ENCODE measurements at places on chromosomes 6 and 20. TPM values are rescaled to one million over a fixed set of nuclear protein-coding genes. Genes with fewer than 3 reads are reported as not detected.

MEI4 gene
- not detected for total RNA-seq

FKBP1A gene
- 97.1 TPM for total RNA-seq

CASS4 gene
- total RNA-seq = 0.09 TPM

TXNDC5 gene
- total RNA-seq = 737 TPM

SPATS1 gene
- not detected for total RNA-seq

IMPG1 gene
- total RNA-seq = not detected

PHACTR3 gene
- total RNA-seq = not detected

OR12D3 gene
- total RNA-seq = not detected

LY86 gene
- not detected for total RNA-seq

AURKA gene
- total RNA-seq = 5.8 TPM

DCDC2 gene
- total RNA-seq = 0.14 TPM

TSPYL1 gene
- total RNA-seq = 78.4 TPM

TNFRSF21 gene
- 17.9 TPM for total RNA-seq

MAS1 gene
- 0.09 TPM for total RNA-seq

C20orf204 gene
- 0.92 TPM for total RNA-seq

GSTA1 gene
- total RNA-seq = not detected

POM121L2 gene
- not detected for total RNA-seq

CEP43 gene
- 23.1 TPM for total RNA-seq

KCTD20 gene
- 47.6 TPM for total RNA-seq

ACSS1 gene
- total RNA-seq = 3.6 TPM

CALHM6 gene
- total RNA-seq = 2.3 TPM

GABRR1 gene
- total RNA-seq = not detected

ECT2L gene
- not detected for total RNA-seq

CLDN20 gene
- not detected for total RNA-seq

MYT1 gene
- not detected for total RNA-seq

PRSS16 gene
- 0.28 TPM for total RNA-seq

OR2J3 gene
- total RNA-seq = not detected

SPATA25 gene
- total RNA-seq = 1.9 TPM

LTA gene
- total RNA-seq = not detected

TCP11 gene
- not detected for total RNA-seq

ABHD16B gene
- not detected for total RNA-seq

KCNB1 gene
- under 0.01 TPM for total RNA-seq

SLC26A8 gene
- total RNA-seq = 0.14 TPM

DLK2 gene
- total RNA-seq = 0.28 TPM

DDAH2 gene
- 74.1 TPM for total RNA-seq

BPI gene
- not detected for total RNA-seq

IYD gene
- total RNA-seq = not detected
